ENCODE measurements at places on chromosomes 7 and 10. TPM values are rescaled to one million over a fixed set of nuclear protein-coding genes. Genes with fewer than 3 reads are reported as not detected.
A peak's percentile ranks its signal among the peaks of the same experiment; 100 is the strongest.

DNA sequence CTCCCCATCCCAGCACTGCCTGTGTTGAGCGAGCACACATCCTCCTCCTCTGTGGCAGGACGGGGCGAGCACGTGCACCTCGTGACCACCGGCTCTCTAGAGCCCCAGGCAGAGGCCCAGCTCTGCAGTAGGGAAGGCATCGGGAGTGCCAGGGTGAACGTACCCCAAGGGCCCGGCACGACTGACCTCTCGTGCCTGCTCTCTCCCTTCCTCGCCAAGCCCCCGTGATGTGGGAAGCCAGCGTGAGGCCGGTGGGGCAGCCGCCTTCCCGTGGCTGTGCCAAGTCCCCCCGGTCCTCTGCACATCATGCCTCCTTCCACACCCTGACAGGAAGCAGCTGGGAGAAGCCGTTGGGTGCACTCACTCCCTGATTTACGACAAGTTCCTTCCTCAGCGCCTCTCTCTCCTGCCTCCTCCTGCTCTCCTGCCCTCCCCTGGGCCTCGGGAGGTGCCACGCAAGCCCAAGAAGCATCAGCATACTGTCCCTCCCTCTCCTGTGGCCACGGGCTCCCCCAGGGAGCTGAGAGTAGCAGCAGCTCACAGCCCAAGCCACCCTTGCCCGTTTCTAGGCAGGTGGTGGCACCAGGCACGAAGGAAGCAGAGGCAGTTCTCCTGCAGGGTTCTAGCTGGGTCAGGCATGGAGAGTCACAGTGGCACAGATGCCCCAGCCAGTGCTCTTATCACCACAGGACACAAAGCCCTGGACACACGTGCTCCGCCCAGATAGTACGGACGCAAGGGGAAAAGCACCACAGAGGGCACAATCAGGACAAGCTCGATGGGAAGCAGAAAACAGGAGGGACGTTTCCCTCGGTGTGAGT is 47.0 kb downstream of the AMZ1 start:
- H3K4me3 ChIP-seq, result peak overlapping the region; percentile 52
- peaks cover 7% of the 10 kb centered on the region for H3K36me3 ChIP-seq
- no peaks in the 10 kb centered on the region for H3K27me3 ChIP-seq
- no peak for DNase-seq

DNA sequence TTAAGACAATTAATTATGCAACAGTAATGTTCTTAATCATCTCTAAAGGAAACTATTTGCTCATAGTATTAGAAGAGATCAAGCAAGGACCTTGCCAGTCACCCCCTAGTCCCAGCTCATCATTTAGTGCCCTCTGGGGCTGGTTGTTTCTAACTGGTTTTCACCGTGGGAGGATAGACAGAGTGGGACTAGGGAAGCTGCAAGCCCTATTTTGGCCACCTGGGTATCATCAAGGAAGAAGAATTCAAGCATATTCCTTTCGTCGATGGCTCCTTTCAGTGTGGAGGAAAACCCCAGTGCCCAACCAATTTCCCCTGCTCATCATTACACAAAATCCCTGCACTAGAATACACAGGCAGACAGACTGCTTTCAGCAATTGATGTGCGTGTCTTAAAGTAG is 30.6 kb upstream of the FGFR2 start:
- H3K4me1 ChIP-seq, result no peaks in the 10 kb centered on the region
- no peaks in the 10 kb centered on the region for H3K36me3 ChIP-seq
- H3K27me3 ChIP-seq, result peaks cover 7% of the 10 kb centered on the region
- H3K27ac ChIP-seq, result no peak overlapping the region
- no peak overlapping the region for H3K4me3 ChIP-seq

DNA sequence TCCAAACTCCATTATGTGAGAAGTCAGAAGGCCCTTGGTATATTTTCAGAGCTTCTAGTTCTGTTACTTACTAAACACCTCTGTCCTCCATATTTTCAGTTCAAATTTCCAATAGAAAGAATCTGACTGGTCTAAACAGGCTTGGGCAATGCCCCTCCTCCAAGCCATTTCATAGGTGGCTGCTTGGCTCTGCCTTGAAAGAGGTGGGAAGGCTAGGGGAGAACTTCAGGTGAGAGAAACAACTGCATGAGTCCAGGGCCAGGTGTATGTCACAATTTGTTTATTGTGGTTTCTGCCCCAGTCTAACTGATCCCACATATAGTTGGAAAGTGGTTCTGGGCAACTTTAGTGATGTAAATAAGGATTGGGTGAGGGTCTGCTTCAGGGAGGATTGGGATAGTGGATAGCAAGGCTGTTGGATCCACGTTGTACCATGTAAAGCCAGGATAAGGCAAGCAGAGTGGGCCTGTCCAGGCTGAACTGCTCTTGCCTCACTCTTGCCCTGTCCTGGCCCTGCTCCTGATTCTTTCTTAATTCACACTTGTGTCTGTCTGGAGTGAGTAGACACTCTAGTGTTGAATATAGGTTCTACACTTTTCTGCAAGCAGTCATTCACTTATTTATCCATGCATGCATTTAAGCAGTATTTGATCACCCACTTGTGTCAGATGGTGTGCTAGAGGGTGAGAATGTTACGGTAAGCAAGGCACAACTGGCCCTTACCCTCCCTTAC is 67.5 kb upstream of the COMTD1 start:
- H3K36me3 ChIP-seq, result no peaks in the 10 kb centered on the region
- no peak overlapping the region for H3K27ac ChIP-seq
- no peaks in the 10 kb centered on the region for H3K27me3 ChIP-seq
- no peak for DNase-seq
- H3K4me1 ChIP-seq, result no peaks in the 10 kb centered on the region
- no peak overlapping the region for H3K4me3 ChIP-seq

DNA sequence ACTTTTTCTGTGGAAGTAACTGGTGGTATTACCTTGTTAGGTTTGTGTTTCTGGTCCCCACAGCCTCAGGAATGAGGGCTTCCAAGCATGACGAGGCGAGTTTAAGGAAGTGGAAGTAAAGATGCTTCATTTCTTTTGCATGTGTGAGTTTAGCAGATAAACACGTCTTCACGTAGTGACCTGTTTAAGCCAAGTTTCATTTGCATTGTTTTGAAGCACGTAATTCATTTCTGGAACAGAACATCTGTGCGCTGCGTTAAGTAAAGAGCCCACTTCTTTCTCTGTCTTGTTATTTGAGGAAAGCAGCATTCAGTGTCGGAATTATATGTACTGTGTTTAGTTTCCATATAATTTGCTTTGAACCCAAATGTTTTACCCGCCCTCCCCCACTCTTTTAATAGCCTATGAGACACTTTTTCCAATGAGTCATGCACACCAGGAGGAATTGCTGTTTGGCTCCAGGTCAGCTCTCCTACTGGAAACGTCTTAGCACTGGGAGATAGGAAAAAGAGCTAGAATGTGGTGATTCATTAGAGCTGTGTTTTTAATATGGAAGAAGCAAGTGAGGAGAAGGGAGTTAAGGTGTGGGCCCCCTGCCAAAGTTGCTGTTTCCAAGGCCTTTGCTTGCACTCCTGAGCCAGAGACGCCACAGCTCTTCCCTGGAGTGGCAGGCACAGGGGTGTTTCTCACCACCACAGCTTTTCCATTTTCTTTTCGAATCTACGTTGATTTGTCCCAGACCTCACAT is 36.7 kb downstream of the BTBD16 start:
- no peaks in the 10 kb centered on the region for H3K4me1 ChIP-seq
- H3K27ac ChIP-seq, result no peak overlapping the region
- no peaks in the 10 kb centered on the region for H3K36me3 ChIP-seq
- H3K4me3 ChIP-seq, result no peak overlapping the region
- no peak for DNase-seq
- peaks cover 27% of the 10 kb centered on the region for H3K27me3 ChIP-seq

- no peak for DNase-seq
- no peak overlapping the region for H3K27ac ChIP-seq
- H3K27me3 ChIP-seq, result no peaks in the 10 kb centered on the region
- H3K4me1 ChIP-seq, result no peaks in the 10 kb centered on the region
Observed at GRCh38 chr7:78326876-78327275, 528.3 kb downstream of the PHTF2 start.

DNA sequence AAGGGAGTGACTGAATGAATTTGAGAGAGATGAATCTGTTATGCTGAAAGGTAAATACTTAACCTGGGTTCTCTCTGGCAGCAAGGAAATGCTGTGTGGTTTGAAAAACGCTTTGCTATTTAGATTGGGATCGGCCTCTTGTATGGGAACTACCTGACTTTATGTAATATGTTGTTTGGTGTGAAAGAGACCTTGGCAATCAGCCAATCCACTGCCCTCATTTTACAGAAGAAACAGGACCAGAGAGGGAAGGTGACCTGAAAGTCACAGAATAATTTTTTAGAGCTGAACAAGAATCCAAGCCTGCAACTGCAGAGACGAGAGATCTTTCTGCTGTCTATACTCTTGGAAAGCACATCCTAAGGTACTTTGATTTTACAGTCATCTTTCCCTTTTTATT is 1.0 kb downstream of the BUD31 start:
- peaks cover 45% of the 10 kb centered on the region for H3K4me1 ChIP-seq
- no peak for DNase-seq
- H3K27ac ChIP-seq, result peak overlapping the region; percentile 93
- H3K27me3 ChIP-seq, result no peaks in the 10 kb centered on the region
- peaks cover 29% of the 10 kb centered on the region for H3K36me3 ChIP-seq

DNA sequence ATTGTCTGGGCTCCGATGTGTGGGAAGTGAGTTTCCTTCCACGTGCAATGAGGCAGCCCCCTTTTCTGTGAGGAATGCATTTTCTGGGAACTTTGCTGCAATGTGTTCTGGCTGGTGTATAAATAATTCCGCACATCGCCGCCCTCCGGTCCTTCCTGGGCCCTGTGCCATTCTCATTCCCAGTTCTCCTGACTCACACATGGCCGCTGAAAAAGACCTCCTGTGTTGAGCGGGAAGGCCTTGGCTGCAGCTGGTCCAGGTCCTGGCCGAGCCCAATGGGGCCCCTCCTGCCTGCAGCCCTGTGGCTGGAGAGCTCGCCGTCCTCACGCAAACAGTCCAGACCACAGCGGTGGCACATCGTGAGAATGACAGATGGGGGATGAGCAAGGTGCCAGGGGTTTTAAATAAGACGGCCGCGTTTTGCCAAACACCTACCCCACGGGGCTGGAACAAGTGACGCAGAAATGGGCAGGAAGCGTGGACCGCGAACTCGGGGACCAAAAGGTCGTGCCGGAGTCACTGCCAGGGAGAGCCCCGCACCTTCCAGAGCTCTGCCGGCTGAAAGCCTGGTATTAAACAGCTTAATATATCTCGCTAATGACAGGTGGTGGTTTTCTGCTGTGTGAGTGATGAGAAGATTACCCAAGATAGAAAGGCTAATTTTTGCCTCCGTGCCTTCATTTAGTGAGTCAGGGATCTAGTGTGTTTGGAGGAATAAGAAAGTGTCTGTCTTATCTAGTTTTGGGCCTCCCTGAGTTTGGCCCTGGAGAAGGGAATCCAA is 37.0 kb downstream of the FAM20C start:
- no peaks in the 10 kb centered on the region for H3K36me3 ChIP-seq
- H3K4me1 ChIP-seq, result no peaks in the 10 kb centered on the region
- DNase-seq, result no peak
- H3K4me3 ChIP-seq, result no peak overlapping the region
- no peaks in the 10 kb centered on the region for H3K27me3 ChIP-seq
- no peak overlapping the region for H3K27ac ChIP-seq

- DNase-seq, result no peak
- H3K4me3 ChIP-seq, result no peak overlapping the region
- H3K4me1 ChIP-seq, result peaks cover 37% of the 10 kb centered on the region
Observed at GRCh38 chr7:44802418-44803025, 6.0 kb downstream of the PPIA start.

DNA sequence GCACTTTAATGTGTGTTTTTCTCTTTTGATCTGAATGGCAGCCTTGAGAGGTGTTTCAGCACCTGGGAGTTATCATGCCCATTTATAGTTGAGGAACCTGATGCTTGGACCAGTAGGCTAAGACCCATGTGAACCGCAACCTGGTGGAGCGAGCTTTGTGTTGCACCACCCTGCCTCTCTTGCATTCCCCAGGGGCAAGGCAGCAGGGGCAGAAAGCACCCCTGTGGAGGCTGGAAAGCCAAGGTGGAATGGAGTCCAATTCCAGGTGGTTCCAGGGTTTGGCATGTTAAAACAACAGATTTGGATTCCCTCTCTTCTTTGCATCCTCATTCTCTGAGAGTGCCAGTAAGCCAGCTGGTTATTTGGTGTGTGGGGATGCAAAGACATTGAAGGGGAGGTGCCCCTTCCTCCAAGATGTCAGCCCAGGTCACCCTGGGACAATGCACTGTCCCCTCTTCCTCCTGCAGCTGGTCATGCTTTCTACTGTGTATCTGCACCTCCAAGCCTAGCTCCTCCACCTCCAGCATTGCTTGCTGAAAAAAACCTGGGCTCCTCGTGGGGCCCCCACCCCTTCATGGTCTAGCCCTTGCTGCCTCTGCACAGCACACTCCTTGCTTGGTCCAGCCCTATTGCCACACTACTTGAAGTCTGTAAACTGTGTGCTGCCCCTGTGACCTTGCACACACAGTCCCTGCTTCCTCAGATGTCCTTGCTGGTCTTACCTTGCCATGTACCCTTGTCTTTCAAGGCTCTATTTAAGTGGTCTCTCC is 5.6 kb upstream of the CDH23 start:
- peaks cover 50% of the 10 kb centered on the region for H3K27me3 ChIP-seq
- no peak overlapping the region for H3K27ac ChIP-seq
- no peak for DNase-seq
- no peaks in the 10 kb centered on the region for H3K4me1 ChIP-seq
- H3K4me3 ChIP-seq, result no peak overlapping the region

POLR3A gene
- total RNA-seq, result 22.4 TPM

GRCh38 chr7:111363099-111363498 is 199.2 kb downstream of the IMMP2L start:
- H3K4me3 ChIP-seq, result no peak overlapping the region
- no peak overlapping the region for H3K27ac ChIP-seq
- no peak for DNase-seq
- no peaks in the 10 kb centered on the region for H3K27me3 ChIP-seq
- H3K4me1 ChIP-seq, result peaks cover 5% of the 10 kb centered on the region

SEC61G gene
- 123 TPM for total RNA-seq

DNA sequence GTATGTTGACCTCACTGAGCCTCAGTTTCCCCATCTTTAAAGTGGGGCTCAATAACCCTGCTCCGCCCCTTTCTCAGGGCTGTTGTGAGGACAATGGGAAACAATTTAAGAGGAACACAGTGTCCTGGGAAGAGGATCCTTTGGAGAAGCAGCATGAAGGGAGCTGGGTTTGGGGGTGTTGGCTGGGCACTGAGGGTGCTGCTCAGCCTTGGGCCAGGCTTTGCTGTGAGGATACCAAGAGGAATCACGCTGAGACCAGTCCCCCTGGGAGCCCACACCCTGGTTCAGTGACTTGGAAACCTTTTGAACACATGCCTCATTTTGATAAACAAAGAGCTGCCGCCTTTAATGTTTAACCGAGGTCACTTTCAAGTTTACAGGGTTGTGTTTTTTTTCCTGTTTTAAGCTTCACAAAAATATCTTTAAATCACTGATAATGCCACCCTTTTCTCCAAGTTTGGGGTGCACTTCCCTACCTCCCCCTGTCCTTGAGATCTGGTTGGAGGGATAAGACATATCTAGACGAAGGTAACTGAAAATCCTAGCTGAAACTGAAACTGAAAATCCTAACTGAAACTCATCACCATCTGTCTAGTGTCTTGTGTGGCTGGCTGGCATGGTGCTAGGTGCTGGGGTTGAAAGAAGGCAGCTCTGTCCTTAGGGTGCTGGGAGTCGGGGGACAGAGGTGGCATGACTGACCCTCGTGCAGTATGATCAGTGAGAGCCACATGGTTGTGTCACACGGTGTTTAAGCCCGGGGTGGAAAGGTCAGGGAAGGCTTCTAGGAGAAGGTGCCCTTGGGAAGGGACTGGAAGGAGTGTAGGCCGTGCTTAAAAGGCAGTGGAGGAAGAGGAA is 27.7 kb downstream of the ZNF775 start:
- H3K27ac ChIP-seq, result peak overlapping the region; percentile 90
- no peaks in the 10 kb centered on the region for H3K27me3 ChIP-seq
- H3K36me3 ChIP-seq, result no peaks in the 10 kb centered on the region
- H3K4me1 ChIP-seq, result peaks cover 44% of the 10 kb centered on the region
- H3K4me3 ChIP-seq, result peak overlapping the region; percentile 95
- peak; percentile 53 for DNase-seq

All from activated T-cell treated with anti-CD3 and anti-CD28 coated beads, Interleukin-2, amount 50 U/mL, for 72 hours (primary cell).